Stimulated activated CD8-positive, alpha-beta memory T cell treated with anti-CD3 and anti-CD28 coated beads, Interleukin-12 subunit alpha, Interleukin-12 subunit beta, amount 100 ng/mL, for 1 hour (primary cell): ENCODE measurements at places on chromosomes 13 and 19.

DNA sequence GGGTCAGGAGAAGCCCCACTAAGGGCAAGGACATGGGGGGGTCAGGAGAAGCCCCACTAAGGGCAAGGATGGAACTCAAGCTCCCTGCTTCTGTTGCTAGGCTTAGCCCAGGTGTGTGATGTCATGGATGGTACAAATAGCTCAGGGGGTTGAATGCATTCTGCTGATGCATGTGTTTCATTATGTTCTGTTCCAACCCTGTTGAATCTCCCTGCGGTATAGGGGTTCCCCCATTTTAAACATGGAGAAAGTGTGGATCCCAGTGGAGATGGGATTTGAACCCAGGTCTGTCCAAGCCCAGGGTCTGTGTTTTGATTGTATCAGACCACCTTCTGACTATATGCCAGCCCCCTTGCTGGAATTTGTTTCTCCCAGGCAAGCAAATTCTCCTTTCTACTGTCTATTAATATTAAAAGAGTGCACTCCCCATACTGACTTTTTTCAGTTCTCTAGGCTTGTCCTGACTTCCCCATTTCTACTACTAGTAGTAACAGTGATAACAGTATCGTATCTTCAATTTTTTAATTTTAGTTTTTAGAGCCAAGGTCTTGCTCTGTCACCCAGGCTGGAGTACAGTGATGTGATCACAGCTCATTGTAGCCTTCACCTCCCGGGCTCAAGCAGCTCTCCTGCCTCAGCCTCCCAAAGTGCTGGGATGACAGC lies 6.7 kb downstream of the ZNF865 start:
- DNase-seq = no peak

DNA sequence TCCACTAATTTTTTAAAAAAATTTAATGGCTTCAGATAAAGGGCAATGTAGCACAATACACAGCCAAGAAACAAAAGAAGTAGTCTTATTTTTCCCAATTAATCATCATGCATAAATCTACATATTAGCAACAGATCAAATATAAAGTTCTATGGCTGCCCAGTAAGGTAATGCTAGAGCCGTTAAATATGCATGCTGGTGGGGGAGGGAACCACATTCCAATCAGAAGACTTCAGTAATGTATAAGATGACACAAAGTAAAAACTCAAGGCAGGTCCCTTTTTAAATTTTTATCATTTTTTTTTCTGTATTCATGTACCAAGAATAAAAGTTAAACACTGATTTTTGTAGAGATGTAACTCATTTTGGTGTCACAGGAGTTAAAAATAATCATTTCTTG lies 62.0 kb downstream of the MPHOSPH8 start:
- no peak for DNase-seq

DNA sequence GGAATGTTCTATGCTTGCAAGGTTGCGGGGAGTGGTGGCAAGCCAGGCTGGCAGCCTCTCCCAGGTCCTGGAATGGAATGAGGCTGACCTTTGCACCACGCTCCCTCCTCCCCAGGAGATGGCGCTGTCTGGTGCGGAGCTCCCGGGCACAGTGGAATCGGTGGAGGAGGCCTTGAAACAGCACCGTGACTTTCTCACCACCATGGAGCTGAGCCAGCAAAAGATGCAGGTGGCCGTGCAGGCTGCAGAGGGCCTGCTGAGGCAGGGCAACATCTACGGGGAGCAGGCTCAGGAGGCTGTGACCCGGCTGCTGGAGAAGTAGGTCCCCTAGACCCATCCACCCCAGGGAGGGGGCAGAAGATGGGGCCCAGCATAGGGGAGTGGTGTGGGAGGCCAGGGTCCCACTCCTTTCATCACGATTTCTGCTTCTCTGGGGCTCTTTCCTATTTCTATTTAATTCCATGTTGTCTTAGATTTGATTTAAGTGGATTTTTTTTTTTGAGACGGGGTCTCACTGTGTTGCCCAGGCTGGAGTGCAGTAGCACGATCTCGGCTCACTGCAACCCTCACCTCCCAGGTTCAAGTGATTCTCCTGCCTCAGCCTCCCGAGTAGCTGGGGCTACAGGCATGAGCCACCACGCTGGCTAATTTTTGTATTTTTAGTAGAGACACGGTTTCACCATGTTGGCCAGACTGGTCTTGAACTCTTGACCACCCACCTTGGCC lies 53.2 kb upstream of the SHKBP1 start:
- no peak for DNase-seq

DNA sequence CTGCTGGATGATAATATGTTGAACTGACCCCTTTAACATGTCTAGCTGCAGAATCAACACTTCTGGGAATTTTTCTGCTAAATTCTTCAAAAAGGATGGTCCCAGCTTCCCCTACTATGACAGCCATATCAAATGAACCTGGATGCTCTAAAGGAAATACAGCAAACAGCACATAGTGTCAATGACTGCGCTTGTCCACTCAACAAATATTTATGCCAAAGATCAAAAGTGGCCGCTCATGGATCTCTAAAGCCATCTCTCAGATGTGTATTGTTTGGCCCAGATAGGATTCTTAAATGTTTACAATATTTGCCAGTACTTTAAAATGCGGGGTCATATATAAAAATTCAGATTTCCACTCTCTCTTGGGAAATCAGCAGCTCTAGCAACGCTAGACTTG lies 3.3 kb downstream of the TBC1D4 start:
- no peak for DNase-seq

- no peak for DNase-seq
Measured at GRCh38 chr13:22589880-22590279, 590.9 kb upstream of the SGCG start.

- no peak for DNase-seq
Measured at GRCh38 chr19:33449799-33450198, 71.8 kb downstream of the PEPD start.

GRCh38 chr13:113766035-113766800 lies 7.2 kb downstream of the TMEM255B start:
- no peak for DNase-seq

DNA sequence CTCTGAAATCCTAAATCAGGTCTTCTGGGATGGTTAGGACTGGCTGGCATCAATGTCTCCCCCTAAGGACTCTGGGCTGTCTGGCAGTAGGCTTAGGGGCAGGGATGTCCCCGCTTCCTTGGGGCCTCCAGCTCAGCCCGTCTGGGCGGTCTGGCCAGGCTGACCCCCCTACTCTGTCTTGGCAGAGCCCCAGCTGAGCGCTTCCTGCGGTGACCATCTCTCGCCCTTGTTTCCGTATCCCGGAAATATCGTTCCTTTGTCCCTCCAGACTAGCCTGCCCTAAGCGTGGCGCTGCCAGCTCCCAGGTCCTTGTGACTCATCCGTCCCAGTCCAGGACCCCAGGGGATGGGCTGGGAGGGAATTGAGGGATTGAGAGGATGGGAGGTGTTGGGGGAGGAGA lies 11.3 kb downstream of the GTPBP3 start:
- no peak for DNase-seq

GRCh38 chr19:48877855-48878195 lies 5.6 kb downstream of the PPP1R15A start:
- no peak for DNase-seq

GRCh38 chr19:19570571-19570970 lies 32.5 kb downstream of the CILP2 start:
- no peak for DNase-seq
